ENCODE measurements at places on chromosomes 4 and X.
A peak's percentile ranks its signal among the peaks of the same experiment; 100 is the strongest.

DNA sequence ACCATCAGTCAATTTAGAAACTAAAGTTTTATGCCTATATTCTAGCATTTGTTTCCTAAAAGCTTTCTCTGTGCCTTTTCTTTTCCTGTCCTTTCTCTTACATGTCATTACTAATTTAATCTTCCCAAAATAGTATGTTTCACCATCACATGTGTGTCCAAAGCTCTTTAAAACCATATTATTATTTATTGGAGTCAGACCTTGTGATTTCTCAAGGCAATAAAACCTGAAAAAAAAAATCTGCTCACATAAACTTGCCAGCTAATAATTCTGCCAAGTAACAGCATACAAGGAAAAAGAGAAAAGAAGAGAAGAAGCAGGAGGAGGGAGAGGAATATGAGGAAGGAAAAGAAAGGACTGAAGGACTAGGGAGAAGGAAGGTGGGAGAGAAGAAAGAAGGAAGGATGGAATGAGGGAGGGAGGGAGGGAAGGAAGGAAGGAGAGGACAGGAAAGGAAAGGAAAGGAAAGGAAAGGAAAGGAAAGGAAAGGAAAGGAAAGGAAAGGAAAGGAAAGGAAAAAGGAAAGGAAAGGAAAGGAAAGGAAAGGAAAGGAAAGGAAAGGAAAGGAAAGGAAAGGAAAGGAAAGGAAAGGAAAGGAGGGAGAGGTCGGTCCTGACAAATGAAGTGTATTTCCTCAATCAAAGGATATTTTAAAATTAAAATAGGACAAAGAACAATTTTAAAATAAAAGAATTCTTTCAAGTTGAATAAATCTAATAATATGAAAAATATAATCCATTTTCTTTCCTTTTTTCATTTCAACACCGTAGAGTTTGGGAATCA is 57.4 kb downstream of the ANTXR2 start:
- no peak for DNase-seq

DNA sequence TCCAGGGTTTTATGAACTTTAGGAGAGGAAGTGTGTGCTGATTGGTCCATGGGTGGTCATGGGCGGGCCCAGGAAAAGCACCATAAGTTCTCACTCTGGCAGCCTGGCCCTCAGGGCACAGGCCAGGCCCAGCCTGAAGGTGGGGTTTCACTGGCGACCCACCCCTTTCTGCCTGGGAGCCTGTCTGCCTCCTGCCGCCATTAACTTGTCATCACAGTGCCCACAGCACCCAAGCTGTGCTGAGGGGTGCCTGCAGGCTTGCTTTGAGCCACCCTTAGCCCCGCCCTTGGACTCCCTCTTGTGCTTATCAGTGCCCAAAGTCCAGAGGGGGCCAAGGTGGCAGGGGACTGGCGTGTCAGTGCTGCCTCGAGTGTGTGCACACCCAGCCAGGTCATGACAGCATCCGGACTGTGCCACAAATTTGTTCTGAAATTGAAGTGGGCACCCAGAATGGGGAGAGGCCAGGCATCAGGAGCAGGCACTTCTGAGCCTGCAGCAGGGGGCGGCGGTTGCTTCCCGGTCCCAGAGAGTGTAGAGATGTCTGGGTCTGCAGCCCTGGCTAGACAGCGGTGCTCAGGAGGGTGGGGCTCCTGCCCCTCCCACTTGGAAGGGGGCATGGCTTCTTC is 455.6 kb downstream of the TMA16 start:
- DNase-seq = no peak

DNA sequence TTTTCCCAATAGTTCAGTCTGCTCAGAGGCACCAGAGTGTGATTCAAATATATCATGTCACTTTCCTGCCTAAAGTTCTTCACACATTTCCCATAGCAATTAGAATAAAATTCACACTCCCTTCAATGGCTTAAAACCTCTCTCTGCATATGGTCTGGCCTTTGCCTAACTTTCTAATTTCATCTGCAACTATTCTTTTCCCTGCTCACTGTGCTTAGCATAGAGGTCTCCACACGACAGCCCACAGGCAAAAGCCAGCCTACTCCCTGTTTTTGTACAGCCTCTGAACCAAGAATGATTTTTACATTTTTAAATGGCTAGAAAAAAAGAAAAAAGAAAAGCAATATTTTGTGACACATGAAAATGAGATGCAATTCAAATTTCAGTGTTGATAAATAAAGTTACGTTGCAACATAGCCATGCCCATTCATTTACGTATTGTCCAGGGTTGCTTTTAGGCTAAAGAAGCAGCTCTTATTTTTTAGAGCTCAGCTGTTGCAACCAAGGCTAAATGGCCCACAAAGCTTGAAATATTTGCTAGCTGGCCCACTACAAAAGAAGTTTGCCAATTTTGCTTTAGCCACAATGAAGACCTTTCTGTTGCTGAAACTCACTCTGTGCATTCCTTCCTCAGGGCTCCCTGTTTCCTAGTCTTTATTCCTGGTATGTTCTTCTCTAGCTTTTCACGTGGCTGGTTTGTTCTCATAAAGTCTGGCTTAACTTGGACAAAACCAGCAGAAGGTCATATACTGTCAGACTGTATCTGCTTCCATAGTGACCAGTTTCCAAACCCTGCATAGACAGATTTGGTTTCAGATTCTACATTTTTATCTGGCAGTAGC is 26.6 kb upstream of the IRF2 start:
- no peak for DNase-seq

DNA sequence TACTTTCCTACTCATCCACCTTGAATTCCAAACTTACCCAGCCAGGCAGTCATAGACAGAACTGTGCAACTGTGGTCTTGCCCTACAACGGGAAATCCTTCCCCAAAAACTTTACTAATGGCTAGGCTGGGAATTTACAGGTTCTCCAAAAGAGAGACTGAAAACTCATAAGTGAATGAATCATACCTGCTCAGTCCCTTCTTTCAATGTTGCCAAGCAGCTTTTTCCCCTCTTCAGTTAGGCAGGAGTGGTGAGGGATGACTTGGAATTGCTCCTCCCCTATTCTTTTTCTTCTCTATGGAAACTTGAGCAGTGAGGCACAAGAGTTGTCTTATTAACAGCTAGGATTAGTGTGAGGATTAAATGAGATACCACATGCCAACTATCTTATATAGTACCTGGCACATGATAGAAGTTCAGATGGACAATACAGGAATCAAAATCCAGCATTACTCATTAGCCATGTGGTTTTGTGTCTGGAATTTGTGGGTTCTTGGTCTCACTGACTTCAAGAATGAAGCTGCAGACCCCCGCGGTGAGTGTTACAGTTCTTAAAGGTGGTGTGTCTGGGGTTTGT is 105.9 kb downstream of the TEX13A start:
- no peak for DNase-seq

DNA sequence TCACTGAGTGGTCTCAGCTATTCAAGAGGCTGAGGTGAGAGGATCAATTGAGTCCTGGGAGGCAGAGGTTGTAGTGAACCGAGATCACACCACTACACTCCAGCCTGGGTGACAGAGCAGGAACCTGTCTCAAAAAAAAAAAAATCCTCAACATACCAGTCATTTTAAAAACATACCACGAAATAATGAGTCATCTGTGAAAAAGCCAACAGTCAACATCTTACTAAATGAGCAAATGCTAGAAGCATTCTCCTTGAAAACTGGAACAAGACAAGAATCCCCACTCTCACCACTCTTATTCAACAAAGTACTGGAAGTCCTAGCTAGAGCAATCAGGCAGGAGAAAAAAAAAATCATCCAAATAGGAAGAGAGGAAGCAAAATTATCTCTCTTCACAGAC is 104.0 kb upstream of the ARHGEF9 start:
- DNase-seq = peak; percentile 69

DNA sequence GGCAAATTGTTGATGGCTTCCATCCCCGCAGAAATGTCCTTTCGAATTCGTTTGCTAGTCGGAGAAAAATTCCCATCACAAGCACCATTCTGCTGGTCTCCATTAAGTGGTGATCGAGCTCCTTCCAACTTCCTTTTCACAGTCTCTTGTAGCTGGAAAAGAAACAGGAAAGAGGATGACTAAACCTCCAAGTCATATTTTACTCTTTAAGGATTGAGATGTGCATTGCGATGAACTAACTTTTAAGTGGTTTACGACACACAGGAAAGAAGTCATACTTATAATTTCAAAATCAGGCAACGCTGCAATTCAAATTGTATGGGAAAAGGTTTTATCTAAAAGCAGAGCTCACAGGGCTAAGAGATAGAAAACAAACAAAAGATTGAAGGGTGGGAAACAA is 225.2 kb downstream of the MGST2 start:
- DNase-seq = no peak

DNA sequence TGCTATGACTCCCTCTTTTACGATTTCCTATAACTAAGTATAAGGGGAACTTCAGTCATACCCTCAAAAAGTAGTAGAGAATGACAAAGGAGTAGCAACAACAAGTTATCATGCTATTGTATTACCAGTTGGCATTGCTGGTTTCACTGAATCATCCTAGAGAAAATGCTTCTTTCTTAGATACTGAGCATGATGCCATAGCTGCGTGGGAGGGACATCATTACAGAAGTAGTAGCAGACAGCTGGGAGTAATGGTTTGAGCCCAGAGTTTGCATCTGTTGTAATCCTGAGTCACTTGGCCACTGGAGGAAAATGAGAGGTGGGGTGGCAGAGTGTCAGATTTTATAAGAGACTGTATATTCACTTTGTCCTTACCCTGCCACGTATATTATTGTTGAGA is 38.6 kb downstream of the MTMR1 start:
- DNase-seq = peak; percentile 95

DNA sequence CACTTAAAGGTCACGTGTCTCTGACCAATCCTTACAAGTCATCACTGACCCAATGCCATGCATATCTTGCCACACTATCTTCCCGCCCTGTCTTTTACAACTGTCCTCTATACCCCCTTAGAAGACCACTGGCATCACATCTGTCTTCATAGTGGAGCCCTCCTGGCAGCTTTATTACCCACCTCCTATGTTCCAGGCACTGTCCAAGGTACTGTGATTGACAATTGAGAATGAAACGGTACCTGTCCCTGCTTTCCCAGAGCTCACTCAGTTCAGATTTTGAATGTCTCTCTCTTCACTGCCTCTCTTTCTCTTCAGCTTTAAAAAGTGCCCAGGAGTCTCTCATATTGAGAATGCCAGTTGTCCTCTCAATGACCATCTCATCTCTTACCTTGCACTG is 88.6 kb downstream of the ARHGAP36 start:
- DNase-seq = no peak

DNA sequence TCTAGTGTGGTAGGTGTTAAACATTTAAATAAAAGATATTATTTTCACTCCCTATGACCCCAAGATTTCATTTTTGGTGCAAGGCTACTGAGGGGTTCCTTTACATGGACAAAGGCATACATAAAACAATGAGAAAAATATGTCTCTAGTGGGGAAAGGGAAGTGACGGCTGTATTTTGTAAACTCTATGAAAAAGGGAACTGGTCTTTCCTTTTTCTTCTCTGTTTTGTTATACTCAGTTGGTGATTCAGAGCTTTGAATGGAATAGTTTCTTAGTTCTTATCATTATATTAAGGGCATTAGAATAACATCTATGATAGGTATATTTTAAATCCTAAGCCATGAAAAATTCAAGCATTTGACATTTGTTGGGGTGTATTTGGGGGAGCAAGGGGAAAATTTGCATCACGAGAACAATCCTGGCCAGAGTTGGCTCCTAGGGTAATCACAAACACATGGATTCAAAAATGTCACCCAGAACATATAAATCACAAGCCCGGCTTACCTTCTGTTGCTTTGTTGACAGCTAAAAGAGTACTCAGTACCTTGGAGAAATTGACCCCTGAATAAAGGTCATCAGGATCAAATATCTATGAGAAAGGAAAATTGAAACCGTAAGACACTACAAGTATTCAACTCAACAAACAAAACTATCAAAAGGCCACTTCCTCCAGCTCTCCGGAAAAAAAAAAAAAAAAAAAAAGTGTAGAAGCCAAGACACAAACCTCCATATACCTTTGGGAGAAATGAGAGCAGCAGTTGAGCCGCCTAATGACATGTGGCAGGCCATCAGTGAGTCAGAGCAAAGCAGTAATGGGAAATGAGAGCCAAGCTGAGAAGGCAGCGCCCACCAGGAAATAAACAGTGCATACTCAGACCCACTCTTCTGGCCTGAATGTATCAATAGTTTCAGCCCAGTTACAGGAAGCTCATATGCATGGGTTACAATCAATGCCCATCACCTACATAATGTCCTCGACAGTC is 33.4 kb downstream of the ARHGEF6 start:
- no peak for DNase-seq

GRCh38 chr4:4662230-4662629 is 120.4 kb upstream of the STX18 start:
- no peak for DNase-seq

GRCh38 chr4:56048702-56049431 is 100.1 kb downstream of the CEP135 start:
- DNase-seq = peak; percentile 21

DNA sequence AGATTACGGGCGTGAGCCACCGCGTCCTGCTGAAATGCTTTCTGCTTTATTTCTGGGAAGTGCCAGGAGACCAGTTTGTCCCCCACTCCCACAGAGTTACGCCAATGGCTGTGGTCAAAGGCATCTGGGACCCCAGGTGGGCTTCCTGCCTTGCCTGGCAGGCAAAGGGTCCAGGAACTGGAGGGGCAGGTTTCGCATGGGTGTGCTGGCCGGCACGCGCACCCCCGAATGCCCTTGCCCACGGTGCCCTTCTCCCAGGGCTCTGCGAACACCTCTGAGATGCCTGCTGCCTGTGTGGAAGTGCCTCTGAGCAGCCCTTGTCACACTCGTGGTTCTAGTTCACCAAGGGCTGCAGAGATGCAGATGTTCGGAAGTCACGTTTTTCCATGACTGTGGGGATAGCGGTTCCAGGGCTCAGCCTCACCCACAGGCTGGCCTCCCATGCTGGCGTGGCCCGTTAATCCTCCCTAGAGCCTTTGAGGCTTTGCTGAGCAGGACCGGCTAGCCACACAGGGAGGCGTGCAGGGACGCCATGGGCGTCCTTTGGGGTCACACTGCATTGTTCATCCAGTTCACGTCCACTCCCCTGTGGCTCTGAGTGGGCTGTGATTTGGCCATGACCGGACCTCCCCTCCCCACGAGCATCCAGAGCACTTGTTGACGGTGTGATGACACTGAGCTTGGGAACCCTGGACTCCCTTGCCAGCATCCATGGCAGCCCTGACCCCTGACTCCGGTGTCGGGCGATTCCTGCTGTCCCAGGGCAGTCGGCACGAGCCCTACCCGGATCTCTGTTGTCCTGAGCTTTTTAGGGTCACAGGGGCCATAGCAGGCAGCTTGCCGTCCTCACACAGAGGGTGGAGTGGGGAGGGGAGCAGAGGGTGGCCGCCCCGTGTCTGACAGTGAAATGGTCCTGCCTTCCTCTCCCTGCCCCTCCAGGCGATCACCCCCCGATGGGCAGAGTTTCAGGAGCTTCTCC is 12.7 kb upstream of the ADD1 start:
- no peak for DNase-seq

- DNase-seq = no peak
These were observed 184.0 kb downstream of the PCDH7 start for GRCh38 chr4:30904215-30904555.

GRCh38 chrX:13966793-13967125 is 62.9 kb downstream of the GEMIN8 start:
- DNase-seq = no peak

- DNase-seq = no peak
These were observed 24.2 kb downstream of the TRO start for GRCh38 chrX:54944816-54945215.

- DNase-seq = peak; percentile 15
These were observed 74.3 kb upstream of the ANXA3 start for GRCh38 chr4:78477276-78477675.

Measured in RPMI7951 (cell line).